ENCODE measurements at places on chromosomes 16 and 17.

GRCh38 chr16:84794186-84794585, 25.6 kb upstream of the CRISPLD2 start:
- no peak for DNase-seq

DNA sequence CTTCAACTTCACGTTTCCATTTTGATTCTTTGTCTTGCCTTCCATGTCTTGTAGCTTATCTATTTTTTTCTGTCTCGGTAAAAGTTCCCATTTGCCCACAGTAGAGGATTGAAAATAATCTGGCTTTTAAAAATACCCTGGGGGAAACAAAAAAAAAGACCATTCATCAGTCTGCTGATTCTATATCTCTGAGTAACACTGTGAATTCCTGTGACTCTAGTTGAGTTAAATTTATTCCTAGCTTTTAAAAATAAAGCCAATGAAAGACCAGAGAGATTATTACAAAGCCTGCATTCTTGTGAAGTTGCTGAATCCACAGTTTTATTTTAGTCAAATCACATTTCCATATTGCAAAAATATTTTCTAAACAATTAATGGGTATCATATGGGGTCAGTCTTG, 532.3 kb downstream of the CDH13 start:
- no peak for DNase-seq

DNA sequence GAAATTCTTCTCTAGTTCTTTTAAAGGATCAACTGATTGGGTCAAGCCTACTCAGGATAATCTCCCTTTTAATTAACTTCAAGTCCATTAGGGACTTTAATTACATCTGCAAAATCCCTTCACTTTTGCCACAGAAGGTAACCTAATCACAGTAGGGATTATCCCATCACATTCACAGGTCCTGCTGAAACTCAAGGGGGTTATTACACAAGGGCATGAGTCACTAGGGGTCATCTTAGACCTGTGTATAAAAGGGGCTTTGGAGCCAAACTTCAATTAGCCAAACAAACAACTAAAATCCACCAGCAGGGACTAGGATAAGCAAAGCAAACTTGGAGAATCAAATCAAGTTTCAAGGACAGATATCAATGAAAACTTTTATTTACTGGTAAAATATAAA, 19.4 kb downstream of the CIAPIN1 start:
- no peak for DNase-seq

GRCh38 chr16:4019371-4019791, 96.9 kb downstream of the ADCY9 start:
- no peak for DNase-seq

- DNase-seq = no peak
These were observed 8.8 kb downstream of the TMEM170A start for GRCh38 chr16:75455677-75456076.

GRCh38 chr17:67390646-67391361, 13.7 kb downstream of the PITPNC1 start:
- peak; percentile 53 for DNase-seq

GRCh38 chr17:7590743-7591142, 849 bp upstream of the SOX15 start:
- DNase-seq = no peak

- no peak for DNase-seq
These were observed 3.5 kb upstream of the TLCD3A start for GRCh38 chr17:728911-729310.

DNA sequence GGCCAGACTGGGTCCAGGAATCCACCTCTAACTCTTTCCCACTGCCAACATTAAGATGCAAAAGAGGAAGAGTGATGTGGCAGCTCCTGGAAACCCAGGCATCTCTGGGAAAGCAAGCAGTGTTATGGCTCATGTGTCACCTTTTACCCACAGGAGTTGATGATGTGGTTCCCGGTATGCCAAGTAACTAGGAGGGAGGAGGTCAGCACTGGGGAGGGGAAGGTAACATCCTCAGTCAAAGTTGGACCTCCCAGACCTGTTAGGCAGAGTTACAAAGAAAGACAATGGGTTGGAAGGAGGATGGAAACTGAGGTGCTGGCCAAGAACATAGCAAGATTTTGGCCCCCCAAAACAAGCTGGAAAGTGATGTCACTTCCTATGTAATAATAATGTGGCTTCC, 11.4 kb downstream of the KRABD2 start:
- DNase-seq = no peak

DNA sequence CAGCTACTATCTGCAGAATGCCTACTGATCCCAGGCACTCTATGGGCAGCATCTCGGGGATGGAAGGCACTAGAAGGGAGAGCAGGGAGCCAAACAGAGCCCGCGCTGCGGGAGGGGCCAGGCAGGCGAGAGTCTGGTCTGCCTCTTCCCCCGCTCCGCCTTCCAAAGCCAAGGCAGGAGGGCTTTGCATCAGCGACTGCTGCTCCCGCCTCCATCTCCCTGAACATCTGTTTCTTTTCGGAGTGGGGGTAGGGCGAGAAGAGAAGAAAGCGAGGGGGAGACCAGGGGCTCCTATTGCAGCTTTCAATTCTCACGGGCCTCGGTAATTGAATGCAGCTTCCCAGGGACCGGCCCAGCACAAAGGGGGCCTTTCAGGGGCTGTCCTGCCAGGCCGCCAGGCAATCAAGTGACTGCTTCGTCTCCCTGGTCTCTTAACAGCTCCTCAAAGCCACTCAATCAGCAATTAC, 31.4 kb upstream of the CDC42EP4 start:
- DNase-seq = peak; percentile 90

DNA sequence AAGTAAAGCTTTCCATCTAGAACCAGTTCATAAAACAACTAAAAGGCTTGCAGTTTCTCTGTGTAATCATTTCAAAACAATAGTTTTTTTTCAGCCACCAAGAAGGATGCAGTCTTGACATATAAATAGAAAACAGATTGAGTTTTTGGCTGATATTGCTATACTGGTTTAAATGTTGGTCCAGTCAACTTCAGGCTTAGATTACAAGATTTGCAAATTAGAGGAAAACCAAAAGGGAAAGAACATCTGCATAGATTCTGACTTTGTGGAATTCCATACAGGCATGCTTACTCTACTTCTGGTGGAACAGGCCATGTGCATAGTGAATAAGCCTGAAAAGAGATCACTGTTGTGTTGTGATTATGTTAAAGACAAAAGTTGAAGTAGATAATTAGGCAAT, 150.3 kb downstream of the BCAS3 start:
- no peak for DNase-seq

- DNase-seq = no peak
These were observed 10.5 kb downstream of the LPO start for GRCh38 chr17:58248955-58249269.

- DNase-seq = peak; percentile 16
These were observed 28.2 kb downstream of the TBX4 start for GRCh38 chr17:61480414-61480807.

DNA sequence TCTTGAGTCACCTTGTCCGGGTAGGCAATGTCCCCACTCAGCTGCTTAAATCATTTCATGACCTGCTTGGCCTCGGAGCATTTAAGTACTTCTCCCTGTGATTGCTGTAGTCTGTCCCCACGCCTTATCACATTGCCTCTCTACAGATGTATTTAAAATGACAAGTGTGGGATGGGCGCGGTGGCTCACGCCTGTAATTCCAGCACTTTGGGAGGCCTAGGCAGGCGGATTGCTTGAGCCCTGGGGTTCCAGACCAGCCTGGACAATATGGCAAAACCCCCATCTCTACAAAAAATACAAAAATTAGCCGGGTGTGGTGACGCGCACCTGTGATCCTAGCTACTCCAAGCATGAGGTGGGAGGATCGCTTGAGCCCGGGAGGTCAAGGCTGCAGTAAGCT, 1.3 kb upstream of the GJC1 start:
- no peak for DNase-seq

GRCh38 chr16:89723279-89724250, 2.2 kb downstream of the ZNF276 start:
- peak; percentile 55 for DNase-seq

GRCh38 chr17:29699283-29699682, 76.6 kb upstream of the CORO6 start:
- DNase-seq = no peak

DNA sequence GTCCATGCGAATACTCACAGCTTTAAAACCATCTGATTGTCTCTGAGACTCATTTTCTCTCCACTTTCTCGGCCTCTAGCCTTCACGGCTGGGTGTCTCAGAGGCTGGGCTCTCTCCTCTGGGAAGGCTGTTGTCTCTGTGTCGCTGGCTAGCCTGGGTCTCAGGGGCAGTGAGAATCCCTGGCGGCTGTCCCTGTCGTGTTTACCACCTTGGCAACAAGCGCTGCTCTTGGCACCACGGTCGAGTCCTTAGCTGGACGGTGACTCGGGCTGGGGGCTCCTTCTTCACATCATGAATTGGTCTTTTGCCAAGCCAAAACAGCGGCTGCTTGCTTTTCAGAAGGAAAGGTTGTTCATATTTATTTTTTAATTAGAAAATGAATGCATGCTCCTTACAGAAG, 81.1 kb downstream of the MSI2 start:
- DNase-seq = no peak

GRCh38 chr16:12639044-12639443, 164.6 kb downstream of the CPPED1 start:
- no peak for DNase-seq

DNA sequence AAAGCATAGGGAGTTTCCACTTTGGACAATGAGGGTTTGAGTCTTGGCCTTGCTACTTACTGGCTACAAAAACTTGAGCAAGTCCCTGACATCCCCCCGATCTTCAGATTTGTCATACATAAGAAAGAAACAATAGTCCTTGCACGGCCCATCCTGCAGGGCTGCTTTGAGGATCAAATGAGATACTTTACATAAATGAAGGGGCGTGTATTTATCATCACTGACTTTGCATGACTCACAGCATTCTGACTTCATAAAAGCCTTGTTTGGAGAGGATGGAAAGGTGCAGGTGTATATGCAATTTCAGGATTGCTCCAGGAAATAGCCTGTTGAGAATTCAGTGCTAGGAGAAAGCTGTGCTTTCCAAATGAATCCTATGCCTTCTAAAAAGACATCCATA, 465.0 kb upstream of the MAF start:
- DNase-seq = no peak

GRCh38 chr17:73058022-73058421, 34.5 kb downstream of the SLC39A11 start:
- DNase-seq = no peak

- no peak for DNase-seq
These were observed 5.9 kb upstream of the LASP1NB start for GRCh38 chr17:38919316-38920078.

DNA sequence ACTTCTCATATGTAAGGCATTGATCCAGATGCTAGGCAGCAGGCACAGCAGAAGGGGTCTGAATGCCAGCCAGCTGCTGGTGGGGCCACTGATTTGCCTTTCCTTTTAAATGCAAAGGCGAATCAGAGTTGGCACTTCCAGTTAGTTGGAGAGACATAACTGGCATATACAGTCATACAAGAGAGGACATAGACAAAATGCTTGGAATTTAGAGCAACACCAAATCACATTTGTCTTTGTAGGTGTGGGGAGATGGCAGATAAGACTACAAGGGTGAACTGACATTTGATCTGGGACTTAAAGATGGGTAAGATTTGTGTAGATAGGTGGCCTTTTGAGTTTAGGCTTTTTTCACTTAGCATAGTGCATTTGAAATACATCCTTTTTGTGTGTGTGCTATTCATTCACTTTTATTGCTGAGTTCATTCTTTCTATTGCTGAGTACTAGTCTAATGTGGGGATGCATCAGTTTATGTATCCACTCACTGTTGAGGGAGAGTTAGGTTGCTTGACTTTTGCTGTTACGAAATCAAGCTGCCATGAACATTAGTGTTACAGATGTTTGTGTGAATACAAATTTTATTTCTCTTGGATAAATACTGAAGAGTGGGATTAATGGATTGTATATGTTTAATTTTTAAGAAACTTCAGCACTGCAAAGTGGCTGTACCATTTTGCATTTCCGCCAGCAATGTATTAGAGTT, 74.1 kb downstream of the SPECC1 start:
- DNase-seq = no peak

DNA sequence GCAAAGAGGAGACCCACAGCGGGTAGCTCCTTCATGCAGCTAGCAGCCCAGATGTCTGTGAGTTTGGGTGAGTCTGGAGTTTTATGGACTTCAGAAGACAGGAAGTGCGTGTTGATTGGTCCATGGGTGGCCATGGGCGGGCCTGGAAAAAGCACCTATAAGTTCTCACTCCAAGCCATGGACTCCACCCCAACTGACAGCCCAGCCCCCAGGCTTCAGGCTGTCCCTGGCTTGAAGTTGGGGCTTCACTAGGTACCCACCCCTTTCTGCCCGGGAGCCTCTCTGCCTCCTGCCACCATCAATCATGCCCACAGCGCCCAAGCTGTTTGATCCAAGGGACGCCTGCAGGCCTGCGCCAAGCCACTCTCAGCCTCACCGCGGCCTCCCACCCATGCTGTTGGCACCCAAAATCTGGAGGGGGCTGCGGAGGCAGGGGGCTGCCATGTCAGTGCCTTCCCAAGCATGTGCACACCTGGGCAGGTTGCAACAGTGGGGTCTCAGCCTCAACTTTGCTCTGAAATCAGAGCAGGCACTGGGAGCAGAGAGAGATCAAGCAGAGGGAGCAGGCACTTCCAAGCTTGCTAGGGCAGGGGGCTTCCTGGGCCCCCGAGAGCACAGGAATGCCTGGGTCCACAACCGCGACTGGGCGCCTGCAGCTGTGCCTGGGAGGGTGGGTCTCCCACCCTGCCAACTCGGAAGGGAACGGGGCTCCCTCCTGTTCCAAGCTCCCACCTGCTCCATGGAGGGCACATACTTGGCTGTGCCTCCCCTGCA, 1503.7 kb downstream of the CDH11 start:
- DNase-seq = no peak

- no peak for DNase-seq
These were observed 19.7 kb upstream of the GUCY2D start for GRCh38 chr17:7982666-7983065.

GRCh38 chr17:49111934-49112333, 20.6 kb upstream of the B4GALNT2 start:
- no peak for DNase-seq

DNA sequence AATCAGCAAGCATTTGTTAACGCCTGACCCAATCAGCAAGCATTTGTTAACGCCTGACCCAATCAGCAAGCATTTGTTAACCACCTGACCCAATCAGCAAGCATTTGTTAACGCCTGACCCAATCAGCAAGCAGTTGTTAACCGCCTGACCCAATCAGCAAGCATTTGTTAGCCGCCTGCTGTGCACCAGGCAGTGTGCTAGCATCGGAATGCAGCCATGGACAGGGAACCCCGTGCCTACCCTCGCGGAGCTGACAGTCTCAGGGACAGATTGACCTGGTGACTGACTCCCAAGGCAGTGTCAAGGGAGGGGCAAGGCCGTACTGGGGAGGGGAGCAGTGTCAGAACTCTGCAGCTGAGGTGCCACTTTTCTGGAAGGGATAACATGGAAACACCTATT, 66.9 kb downstream of the ABR start:
- DNase-seq = peak; percentile 31

GRCh38 chr16:14180481-14180944, 109.4 kb downstream of the MRTFB start:
- DNase-seq = no peak

All from left hindlimb (tissue), 1 donor.